ENCODE measurements at places on chromosomes 5 and 9. TPM values are rescaled to one million over a fixed set of nuclear protein-coding genes. Genes with fewer than 3 reads are reported as not detected.

The REXO4 gene
- total RNA-seq: 24.6 TPM

The SRD5A1 gene
- 24.7 TPM for total RNA-seq

The ANKRD34B gene
- total RNA-seq: not detected

The CYLC2 gene
- not detected for total RNA-seq

The SCGB3A1 gene
- total RNA-seq: not detected

The TMC1 gene
- 0.57 TPM for total RNA-seq

The BTNL3 gene
- total RNA-seq: not detected

The SLC6A18 gene
- not detected for total RNA-seq

The SOX30 gene
- 0.27 TPM for total RNA-seq

The SETX gene
- 38.5 TPM for total RNA-seq

The FAM221B gene
- total RNA-seq: not detected

The KLHL3 gene
- total RNA-seq: not detected

The CCL19 gene
- total RNA-seq: not detected

The ERCC6L2 gene
- total RNA-seq: 39.2 TPM

GRCh38 chr5:72661405-72661804 is 154.2 kb upstream of the ZNF366 start:
- DNase-seq: no peak

GRCh38 chr5:16784088-16784487 is 152.0 kb downstream of the MYO10 start:
- no peak for DNase-seq

DNA sequence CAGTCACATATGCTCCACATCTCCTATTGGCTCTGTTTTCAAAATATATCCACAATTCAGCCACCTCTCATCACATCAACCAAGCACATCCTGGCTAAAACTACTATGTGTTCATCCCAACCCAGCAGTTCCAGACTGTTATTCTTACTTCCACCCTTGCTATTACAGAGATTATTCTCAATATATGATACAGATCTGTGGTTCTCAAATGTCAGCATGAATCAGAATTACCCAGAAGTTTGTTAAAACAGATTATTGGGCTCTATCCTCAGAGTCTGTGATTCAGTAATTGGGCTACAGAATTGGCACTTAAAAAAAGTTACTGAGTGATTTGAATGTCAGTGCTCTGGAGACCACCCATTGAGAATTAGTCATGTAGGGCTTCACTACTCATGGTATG is 78.8 kb upstream of the IZUMO3 start:
- no peak for DNase-seq

DNA sequence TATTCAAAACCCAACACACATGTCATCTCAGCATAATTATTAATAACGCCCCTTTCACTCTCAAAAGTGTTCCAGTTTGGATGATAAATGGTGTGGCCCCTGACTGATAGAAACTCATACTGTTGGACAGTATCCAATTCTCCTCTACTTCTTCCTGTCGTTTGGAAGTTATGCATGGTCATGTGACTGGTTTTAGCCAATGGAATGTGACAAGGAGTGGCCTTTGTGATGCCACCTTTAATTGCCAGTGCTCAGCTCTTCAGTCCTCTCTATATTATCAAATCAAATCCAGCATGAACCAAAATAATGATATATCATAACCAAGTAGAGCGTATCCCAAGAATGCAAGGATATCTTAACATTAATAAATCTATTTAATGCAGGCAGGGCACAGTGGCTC is 117.8 kb upstream of the SPIN1 start:
- peak; percentile 12 for DNase-seq

DNA sequence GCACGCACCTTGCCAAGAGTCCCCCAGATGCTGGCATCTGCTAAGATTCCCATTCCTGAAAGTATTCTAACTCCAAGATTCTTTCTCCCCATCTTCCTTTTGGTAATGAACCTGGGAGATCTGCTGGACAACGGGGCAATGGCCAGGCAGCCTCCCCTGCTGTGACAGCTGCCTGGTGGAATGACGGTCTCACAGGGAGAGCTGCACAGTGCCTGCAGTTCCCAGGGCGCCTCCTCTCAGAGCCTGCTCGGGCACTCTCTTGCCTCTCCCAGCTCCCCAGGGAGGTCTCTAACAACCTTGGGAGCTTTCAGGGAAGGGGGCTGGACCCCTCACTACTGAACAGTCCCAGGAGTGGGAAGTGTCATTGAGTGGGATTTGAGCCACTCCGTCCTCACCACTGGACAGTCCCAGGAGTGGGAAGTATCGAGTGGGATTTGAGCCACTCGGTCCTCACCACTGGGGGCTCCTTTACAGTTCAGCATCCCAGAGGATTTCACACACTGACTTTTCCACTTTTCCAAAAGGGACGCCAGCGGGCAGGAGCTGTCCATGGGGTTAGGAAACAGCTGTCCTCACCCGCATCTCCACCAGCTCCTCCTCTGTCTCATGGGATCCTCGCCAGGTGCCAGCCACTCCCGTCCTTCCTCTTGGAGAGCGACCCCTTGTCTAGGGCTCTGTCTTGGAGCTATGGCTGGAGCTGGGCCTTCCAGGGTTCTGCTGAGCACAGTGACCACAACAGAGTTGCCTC is 65.7 kb downstream of the ADAMTS2 start:
- no peak for DNase-seq

GRCh38 chr9:116115761-116116353 is 37.7 kb upstream of the PAPPA start:
- no peak for DNase-seq

DNA sequence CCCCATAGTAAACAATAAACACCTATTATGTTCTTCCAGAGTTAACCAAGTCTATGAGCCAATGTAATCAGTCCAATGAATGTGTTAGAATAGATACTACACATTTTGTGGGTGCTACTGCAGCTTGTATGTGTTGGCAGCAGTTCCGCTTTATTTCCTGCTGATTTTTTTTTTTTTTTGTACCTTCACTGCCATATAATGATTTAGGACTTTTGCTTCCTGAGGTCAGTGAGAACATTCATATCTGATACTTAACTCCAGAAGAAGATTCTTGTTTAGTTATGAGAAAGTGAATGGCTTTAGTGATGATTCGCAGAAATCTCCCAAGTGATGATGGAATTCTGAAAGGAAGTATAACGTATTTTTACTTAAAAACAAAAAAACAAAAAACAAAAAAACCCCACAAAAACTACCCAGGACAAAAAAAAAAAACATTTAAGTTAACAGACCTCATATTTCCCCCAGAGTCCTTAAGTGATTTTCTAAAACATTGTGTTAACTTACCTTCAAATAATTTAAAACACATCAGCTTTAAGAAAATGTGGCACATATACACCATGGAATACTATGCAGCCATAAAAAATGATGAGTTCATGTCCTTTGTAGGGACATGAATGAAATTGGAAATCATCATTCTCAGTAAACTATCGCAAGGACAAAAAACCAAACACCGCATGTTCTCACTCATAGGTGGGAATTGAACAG is 24.7 kb upstream of the LMNB1 start:
- no peak for DNase-seq

GRCh38 chr5:174218162-174218561 is 172.7 kb downstream of the NSG2 start:
- DNase-seq: no peak

- no peak for DNase-seq
Observed at GRCh38 chr5:149282027-149282965, 10.6 kb downstream of the AFAP1L1 start.

- no peak for DNase-seq
Observed at GRCh38 chr9:134967547-134967930, 49.8 kb upstream of the FCN1 start.

DNA sequence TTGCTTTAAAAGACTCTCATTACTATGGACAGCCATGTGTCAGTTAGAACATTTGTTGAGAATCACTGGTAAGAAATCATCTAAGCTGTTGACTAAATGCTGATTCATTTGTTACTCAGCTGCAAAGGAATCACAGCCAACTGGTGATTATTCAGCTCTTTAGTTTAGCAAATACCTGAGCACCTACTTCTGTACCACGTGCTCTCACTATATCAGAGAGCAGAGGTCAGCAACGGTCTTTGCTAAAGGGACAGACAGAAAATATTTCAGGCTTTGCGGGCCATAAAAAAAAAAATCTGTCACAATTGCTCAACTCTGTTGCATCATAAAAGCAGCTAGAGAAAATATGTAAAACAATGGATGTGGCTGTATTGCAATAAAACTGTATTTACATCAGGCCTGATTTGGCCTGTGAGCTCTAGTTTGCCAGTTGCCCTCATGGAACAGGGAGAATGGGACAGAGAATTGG is 377.6 kb downstream of the DNAH5 start:
- no peak for DNase-seq

- no peak for DNase-seq
Observed at GRCh38 chr9:108626743-108627142, 229.0 kb downstream of the ACTL7B start.

- no peak for DNase-seq
Observed at GRCh38 chr5:31936683-31937082, 237.4 kb downstream of the GOLPH3 start.

GRCh38 chr5:147234825-147235635 is at the start of gene STK32A:
TSS of gene STK32A (plus strand) at chr5:147235026. CDS start at chr5:147239635, 4,609 bp downstream.
- no peak for DNase-seq

DNA sequence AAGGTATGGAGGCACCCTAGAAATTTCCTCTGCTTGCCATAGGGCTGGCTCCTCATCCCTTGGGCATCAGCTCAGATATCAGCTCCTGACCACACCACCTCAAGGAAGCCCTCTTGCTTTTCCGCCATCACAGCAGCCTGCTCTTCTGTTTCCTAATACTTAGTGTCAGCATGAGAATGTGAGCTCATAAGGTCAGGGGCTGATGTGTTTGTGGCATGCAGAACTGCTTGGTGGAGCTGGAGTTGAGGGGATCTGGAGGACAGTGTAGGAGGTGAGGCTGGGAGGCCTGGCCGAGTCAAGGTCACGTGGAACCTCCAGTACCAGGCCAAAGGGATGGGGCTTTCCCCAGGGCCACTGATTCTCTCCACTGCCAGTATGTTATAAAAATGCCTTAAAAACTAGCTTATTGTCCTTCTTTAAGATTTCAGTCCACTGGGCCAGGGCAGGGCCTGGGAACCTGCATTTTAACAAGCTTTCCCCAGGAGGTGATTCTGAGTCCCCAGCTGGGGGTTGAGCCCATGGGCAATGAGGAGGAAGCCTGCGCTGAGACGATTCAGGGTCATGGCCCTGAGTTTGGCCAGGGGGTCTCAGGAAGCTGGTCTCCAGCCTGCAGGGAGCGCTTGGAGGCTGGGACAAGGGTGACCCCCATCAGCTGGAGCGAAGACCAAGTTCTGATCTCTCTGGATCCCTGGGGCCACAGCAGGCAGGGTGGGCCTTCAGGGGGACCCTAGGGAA is 28.6 kb downstream of the DAB2IP start:
- DNase-seq: no peak

DNA sequence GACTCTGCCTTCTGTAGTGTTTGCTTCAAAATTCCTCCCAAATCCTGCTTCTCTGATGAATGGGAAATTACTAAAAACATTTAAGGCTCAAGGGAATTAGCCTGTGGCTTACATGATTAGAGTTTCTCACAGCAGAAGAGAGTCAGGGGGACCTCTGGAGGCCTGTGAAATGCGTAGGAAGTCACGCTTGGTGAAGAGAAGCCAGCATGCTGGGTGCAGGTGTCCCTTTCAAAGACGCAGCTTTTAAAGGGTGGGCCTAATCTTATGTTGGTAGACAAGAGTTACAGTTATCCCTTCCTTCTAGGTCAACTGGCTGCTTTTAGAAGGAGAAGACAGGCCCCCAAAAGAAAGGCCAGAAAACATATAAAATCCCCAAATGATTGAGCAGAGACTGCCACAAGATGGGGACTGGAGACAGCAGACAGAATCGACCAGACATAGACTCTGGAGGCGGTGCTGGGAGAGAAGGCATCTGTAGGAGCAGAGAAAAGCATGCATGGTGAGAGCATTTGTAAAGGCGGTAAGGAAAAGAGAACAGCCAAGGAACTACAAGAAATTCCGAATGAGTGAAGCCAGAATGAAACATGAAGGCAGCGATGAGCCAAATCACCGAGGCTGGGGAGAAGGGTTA is 42.3 kb downstream of the B4GALT1 start:
- DNase-seq: no peak

GRCh38 chr9:132531710-132532570 is 50.5 kb upstream of the BARHL1 start:
- no peak for DNase-seq

DNA sequence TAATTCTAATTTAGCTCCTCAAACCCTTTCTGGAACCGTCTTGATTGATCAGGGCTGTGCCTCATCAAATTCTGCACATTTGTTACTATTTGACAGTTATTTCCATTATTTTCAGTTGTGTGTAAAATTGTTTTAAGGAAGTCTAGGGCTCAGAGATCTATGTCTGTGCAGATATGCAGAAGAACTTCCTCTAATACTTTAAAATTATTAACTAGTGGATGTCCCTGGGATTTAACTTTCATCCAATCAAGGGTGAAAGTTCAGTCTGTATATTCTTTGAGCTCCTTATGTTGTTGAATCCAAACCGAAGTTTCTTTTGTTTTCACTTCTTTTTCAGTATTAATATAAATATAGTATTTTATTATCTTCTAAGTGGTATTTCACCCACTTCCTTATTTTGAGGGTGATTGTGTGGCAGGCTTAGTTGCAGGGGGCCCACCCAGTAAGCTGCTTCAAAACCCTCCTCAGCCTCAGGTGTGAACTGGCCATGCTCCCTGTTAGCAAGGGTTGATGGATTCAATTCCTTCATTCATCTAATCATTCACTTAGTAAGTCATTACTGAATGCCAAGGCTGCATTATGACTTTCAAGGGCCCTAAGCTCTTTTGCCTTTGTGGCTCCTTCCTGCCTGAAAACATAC is 2.1 kb upstream of the CAMLG start:
- DNase-seq: no peak

GRCh38 chr9:120893611-120894307 is 16.8 kb upstream of the PHF19 start:
- no peak for DNase-seq

DNA sequence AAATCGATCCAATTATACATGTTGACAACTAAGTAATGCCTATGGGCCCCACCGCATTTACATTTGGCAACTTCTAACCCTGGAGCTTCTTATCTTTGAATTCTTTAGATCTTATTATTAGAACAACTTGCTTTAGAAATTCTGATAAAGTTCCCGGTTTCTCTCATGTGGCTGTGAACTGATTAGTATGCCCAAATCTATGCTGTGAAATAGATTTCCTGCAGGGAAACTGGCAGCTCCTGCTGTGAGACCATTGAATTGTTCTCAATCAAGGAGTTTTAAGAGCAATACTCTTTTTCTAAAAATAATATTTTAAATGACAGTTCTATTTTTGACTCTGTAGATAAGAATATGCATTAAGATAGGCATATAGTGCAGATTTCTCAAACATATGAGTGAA is 177.5 kb downstream of the GABRB2 start:
- DNase-seq: no peak

All from HCT116 (cell line).